ENCODE measurements at places on chromosomes 16 and 17. TPM values are rescaled to one million over a fixed set of nuclear protein-coding genes. Genes with fewer than 3 reads are reported as not detected.

The ALOX15 gene
- not detected for total RNA-seq

The ASPHD1 gene
- total RNA-seq = not detected

The KCNG4 gene
- not detected for total RNA-seq

The ABCC12 gene
- not detected for total RNA-seq

The SLC6A2 gene
- not detected for total RNA-seq

The PLLP gene
- 0.63 TPM for total RNA-seq

The TMEM235 gene
- not detected for total RNA-seq

The GCGR gene
- total RNA-seq = not detected

The KRT25 gene
- total RNA-seq = not detected

The KRT32 gene
- total RNA-seq = not detected

The TEDC2 gene
- total RNA-seq = not detected

The MMP25 gene
- 1.7 TPM for total RNA-seq

The USP31 gene
- 2.5 TPM for total RNA-seq

The ANKRD40CL gene
- 0.21 TPM for total RNA-seq

The MEOX1 gene
- total RNA-seq = 0.42 TPM

The TLCD2 gene
- total RNA-seq = under 0.01 TPM

The G6PC3 gene
- 5.0 TPM for total RNA-seq

The KIF2B gene
- total RNA-seq = not detected

The KRT16 gene
- not detected for total RNA-seq

The ZNF232 gene
- 2.3 TPM for total RNA-seq

The TMEM100 gene
- total RNA-seq = not detected

The NOXO1 gene
- not detected for total RNA-seq

The MPP2 gene
- total RNA-seq = 1.4 TPM

The MYH1 gene
- not detected for total RNA-seq

The CRYBA1 gene
- total RNA-seq = not detected

The GALNS gene
- total RNA-seq = 21.6 TPM

The CAPNS2 gene
- not detected for total RNA-seq

The CCL11 gene
- total RNA-seq = not detected

The IRX3 gene
- 1.2 TPM for total RNA-seq
